Lower lobe of right lung (tissue), 2 donors: ENCODE measurements at places on chromosomes 5 and 9.
A peak's percentile ranks its signal among the peaks of the same experiment; 100 is the strongest.

- DNase-seq: no peak
- no peaks in the 10 kb centered on the region for H3K36me3 ChIP-seq
- no peak overlapping the region for H3K27ac ChIP-seq
- H3K4me1 ChIP-seq: no peaks in the 10 kb centered on the region
Observed at GRCh38 chr9:91186632-91187108, 175.0 kb downstream of the AUH start.

DNA sequence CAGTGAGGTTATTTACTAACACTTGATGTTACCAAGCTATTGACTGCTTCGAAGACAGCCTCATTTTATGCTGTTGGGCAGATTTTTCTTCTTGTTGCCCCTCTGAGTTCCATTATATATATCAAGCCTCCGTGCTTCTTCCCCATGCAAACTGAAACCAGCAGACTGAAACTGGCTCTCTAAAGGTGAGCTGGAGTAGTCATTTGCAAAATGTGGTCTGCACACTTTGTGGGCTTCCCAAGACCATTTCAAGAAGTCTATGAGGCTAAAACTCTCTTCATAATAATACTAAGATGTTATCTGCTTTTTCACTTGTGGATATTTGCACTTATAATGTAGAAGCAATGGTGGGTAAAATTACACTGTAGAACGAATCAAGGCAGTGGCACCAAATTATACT is 13.9 kb downstream of the SLC36A1 start:
- no peaks in the 10 kb centered on the region for H3K4me1 ChIP-seq
- H3K27me3 ChIP-seq: no peaks in the 10 kb centered on the region
- H3K36me3 ChIP-seq: peaks cover 37% of the 10 kb centered on the region
- no peak overlapping the region for H3K27ac ChIP-seq

DNA sequence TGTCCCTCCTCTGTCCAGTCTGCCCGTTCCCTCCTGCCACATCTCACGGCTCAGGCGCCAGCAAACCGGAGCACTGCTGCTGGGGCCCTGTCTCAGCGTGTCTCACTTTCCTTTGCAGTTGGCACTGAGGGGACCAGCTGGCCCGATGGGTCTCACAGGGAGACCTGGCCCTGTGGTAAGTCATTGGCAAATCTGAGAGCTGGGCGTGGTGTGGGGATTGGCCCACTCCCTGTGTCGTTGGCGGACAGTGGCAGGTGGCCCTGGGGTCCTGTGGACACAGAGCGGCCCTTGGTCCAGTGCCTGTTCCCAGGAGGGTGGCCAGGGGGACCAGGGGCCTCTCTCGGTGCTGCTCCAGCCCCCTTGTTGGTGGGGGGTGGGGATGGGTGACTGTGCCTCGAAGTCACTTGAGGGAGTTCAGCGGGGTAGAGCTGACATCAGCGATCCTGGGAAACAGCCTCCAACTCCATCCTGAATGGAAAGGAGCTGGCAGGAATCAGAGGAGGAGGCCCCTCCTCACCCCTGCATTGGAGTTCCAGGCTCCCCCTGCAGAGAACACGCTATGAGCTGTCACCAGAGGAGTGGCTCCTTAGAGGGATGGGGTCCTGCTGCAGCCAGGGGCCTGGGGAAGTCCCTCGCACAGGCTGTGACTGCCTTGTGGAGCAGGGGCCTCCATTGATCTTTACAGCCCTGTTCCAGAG is 111.0 kb downstream of the COL5A1 start:
- no peak overlapping the region for H3K4me3 ChIP-seq
- no peaks in the 10 kb centered on the region for H3K4me1 ChIP-seq

GRCh38 chr9:109013679-109014607 is 644 bp upstream of the CTNNAL1 start:
- H3K4me1 ChIP-seq: peaks cover 58% of the 10 kb centered on the region
- no peaks in the 10 kb centered on the region for H3K36me3 ChIP-seq

DNA sequence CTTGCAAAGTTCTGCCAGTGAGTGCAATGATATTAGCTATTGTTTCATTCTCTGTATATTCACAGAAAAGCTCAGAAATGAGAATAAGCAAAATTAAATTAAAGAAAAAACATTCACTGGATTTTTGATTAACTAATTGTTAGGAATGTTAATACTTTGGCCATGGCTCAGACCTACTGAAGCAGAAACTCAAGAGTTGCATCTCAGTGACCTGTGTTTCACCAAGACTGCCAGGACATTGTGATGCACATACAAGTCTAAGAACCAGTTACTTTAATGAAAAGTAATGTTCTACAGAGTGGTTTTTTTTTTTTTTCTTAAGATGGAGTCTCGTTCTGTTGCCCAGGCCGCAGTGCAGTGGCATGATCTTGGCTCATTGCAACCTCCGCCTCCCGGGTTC is 464.9 kb upstream of the NMUR2 start:
- no peak for DNase-seq
- no peaks in the 10 kb centered on the region for H3K4me1 ChIP-seq
- no peak overlapping the region for H3K4me3 ChIP-seq
- no peaks in the 10 kb centered on the region for H3K27me3 ChIP-seq
- no peak overlapping the region for H3K27ac ChIP-seq

GRCh38 chr9:4654084-4654483 is 8.0 kb upstream of the PLPP6 start:
- no peak for DNase-seq
- H3K4me3 ChIP-seq: no peak overlapping the region
- H3K27me3 ChIP-seq: no peaks in the 10 kb centered on the region
- H3K36me3 ChIP-seq: no peaks in the 10 kb centered on the region
- H3K27ac ChIP-seq: no peak overlapping the region

DNA sequence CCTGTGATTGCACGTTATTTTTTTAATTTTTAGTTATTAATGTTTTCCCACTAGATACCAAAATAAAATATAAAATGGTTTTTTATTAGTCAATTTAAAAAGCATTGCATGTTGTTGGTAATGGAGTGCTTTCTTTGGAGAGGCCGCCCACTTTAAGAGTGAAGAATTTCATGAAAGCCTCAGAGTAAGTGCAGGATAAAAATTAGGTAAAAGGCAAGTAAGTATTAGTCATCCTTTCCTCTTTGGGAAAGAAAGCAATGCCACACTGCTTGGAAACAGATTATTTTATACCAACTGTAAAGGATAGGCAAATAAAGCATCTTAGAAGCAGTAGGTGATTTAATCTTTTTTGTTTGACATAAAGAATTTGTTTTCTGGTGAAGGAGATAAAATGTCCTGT is 62.9 kb downstream of the HSD17B4 start:
- no peak overlapping the region for H3K4me3 ChIP-seq
- no peaks in the 10 kb centered on the region for H3K27me3 ChIP-seq
- peaks cover 82% of the 10 kb centered on the region for H3K36me3 ChIP-seq
- no peak for DNase-seq
- H3K27ac ChIP-seq: no peak overlapping the region
- no peaks in the 10 kb centered on the region for H3K4me1 ChIP-seq

GRCh38 chr5:60700416-60700757 is 421 bp upstream of the DEPDC1B start:
- no peaks in the 10 kb centered on the region for H3K36me3 ChIP-seq
- DNase-seq: no peak
- H3K27ac ChIP-seq: peak overlapping the region; percentile 74
- H3K4me3 ChIP-seq: peak overlapping the region; percentile 87
- no peaks in the 10 kb centered on the region for H3K27me3 ChIP-seq

DNA sequence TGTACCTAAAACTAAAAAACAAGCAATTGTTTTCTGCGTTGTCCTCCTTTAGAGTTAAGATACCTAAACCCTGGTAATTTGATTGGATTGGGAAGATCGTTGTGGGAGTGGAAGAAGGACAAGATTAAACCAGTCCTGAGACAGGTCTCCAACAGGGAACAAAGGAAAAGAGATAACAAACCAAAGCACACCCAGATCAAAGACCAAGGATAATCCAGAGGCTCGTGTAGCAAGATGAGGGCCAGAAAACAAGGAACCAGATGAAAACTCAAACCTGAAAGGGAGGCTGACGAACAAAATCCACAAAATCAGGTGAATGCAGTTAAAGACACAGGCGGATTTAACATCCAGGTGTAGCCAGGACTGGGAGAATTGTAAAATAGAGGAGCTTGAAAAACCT is 618.1 kb downstream of the SLCO4C1 start:
- no peak for DNase-seq
- no peaks in the 10 kb centered on the region for H3K4me1 ChIP-seq
- H3K4me3 ChIP-seq: peak overlapping the region; percentile 33
- H3K27me3 ChIP-seq: no peaks in the 10 kb centered on the region
- no peaks in the 10 kb centered on the region for H3K36me3 ChIP-seq

GRCh38 chr5:31954091-31954490 is 220.0 kb downstream of the GOLPH3 start:
- H3K27me3 ChIP-seq: no peaks in the 10 kb centered on the region
- DNase-seq: no peak
- H3K4me3 ChIP-seq: no peak overlapping the region
- H3K27ac ChIP-seq: no peak overlapping the region

DNA sequence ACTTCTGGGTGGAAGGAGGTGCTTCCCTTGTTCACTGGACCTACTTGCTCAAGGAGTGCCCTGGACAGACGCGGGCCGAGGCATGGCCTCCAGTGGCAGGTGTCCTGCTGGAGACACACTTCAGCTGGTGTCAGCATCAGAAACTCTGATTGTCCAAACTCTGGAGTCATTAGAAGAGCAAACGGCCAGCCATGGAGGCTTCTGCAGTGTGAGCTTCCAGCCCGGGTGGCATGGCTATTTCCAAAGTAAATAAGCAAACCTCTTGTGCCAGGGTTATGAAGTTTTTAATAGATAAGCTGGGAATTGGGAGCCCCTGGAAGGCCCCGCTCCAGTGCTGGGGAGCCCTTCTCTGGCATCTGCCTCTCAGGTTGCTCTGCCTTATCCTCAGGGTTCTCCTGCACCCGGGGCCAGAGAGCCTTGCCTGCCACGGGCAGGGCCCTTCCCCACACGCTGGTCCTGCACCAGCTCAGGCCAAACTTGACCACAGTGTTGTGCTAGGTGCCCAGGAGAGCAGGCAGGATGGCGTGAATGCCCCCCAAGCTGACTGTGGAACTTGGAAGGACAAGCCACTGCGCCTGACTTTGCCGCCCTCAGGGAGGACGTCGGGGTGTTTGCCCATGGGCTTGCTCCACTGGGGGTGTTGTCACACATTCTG is 285.6 kb downstream of the GADD45G start:
- H3K27ac ChIP-seq: no peak overlapping the region
- H3K36me3 ChIP-seq: no peaks in the 10 kb centered on the region
- no peak overlapping the region for H3K4me3 ChIP-seq
- no peaks in the 10 kb centered on the region for H3K27me3 ChIP-seq
- peaks cover 12% of the 10 kb centered on the region for H3K4me1 ChIP-seq

DNA sequence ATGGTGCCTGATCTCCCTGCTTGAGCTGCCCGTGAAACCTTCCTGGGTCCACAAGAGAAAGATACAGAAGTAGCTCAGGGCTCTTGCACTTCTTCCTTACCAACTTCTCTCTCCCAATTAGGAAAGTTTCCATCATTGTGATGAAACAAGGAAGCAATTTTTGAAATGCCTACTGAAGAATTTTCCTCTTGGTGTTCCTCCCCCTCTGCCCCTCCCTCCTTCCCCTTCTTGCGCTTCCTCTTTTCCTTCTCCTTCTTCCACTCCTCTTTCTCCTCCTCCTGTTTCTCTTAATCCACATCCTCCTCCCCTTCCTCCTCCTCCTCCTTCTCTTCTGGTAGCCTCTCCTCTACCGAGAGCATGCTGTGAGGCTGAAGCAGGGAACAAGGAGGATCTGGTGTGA is 36.3 kb upstream of the OTULINL start:
- H3K27me3 ChIP-seq: no peaks in the 10 kb centered on the region
- no peak overlapping the region for H3K27ac ChIP-seq
- no peak for DNase-seq
- no peaks in the 10 kb centered on the region for H3K36me3 ChIP-seq
- no peaks in the 10 kb centered on the region for H3K4me1 ChIP-seq
- H3K4me3 ChIP-seq: no peak overlapping the region

GRCh38 chr9:129328355-129329042 is 150.4 kb upstream of the IER5L start:
- no peak for DNase-seq
- peaks cover 7% of the 10 kb centered on the region for H3K4me1 ChIP-seq
- no peak overlapping the region for H3K4me3 ChIP-seq

GRCh38 chr9:31573561-31573960 is 810.9 kb upstream of the ACO1 start:
- no peak for DNase-seq
- H3K4me1 ChIP-seq: no peaks in the 10 kb centered on the region
- no peak overlapping the region for H3K27ac ChIP-seq
- H3K36me3 ChIP-seq: no peaks in the 10 kb centered on the region

DNA sequence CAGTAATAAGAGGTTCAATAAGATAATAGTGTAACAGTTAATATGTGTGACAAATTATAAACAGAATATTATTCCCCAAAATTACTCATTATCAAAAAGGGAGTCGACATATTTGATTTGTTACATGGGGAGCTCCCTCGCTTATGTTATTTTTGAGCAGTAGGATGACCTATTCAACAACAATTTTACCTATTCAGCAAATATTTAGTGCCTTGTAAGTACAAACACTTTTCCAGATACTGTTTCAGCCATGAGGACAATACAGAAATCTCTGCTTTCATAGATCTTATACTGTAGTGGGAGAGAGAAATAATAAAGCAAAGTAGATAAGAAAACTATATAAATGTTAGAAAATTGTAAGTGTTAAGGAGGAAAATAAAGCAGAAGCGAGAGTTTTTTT is 1342.8 kb upstream of the WWC1 start:
- H3K36me3 ChIP-seq: no peaks in the 10 kb centered on the region
- H3K27ac ChIP-seq: no peak overlapping the region
- H3K4me1 ChIP-seq: no peaks in the 10 kb centered on the region
- DNase-seq: no peak
- no peaks in the 10 kb centered on the region for H3K27me3 ChIP-seq

- no peak overlapping the region for H3K4me3 ChIP-seq
- DNase-seq: no peak
- peaks cover 4% of the 10 kb centered on the region for H3K4me1 ChIP-seq
- no peaks in the 10 kb centered on the region for H3K27me3 ChIP-seq
- H3K27ac ChIP-seq: no peak overlapping the region
- peaks cover 99% of the 10 kb centered on the region for H3K36me3 ChIP-seq
Observed at GRCh38 chr9:131178926-131179325, 53.5 kb downstream of the NUP214 start.

GRCh38 chr5:17436761-17437221 is 61.2 kb upstream of the TAF11L2 start:
- no peaks in the 10 kb centered on the region for H3K36me3 ChIP-seq
- no peaks in the 10 kb centered on the region for H3K4me1 ChIP-seq
- DNase-seq: no peak

GRCh38 chr5:169935762-169936161 is 44.5 kb downstream of the INSYN2B start:
- H3K36me3 ChIP-seq: no peaks in the 10 kb centered on the region
- H3K27ac ChIP-seq: no peak overlapping the region
- no peaks in the 10 kb centered on the region for H3K27me3 ChIP-seq
- no peak overlapping the region for H3K4me3 ChIP-seq
- no peaks in the 10 kb centered on the region for H3K4me1 ChIP-seq

DNA sequence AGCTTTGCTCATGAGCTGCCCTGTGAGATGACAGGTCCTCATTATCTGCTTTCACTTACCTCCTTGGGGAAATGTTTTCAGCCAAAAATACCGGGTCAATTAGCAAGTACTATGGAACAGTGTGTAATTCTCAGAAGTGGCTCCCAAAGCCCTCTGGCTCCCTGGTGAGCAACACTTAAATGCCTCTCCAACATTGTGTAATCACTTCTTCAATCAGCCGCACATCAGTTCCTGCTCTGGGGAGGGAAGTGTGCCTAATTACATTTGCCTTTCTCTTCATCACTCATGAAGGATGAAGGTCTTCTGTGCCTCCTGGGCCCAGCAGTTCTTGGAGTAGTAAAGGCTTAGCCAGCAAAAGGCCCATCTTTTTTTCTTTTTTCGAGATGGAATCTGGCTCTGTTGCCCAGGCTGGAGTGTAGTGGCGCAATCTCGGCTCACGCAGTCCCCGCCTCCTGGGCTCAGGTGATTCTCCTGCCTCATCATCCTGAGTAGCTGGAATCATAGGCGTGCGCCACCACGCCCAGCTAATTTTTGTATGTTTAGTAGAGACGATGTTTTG is 23.1 kb downstream of the NIM1K start:
- H3K4me3 ChIP-seq: no peak overlapping the region
- no peaks in the 10 kb centered on the region for H3K27me3 ChIP-seq
- H3K36me3 ChIP-seq: no peaks in the 10 kb centered on the region
